ENCODE measurements at places on chromosomes 5 and 9.

GRCh38 chr9:10983251-10983650 lies 370.4 kb upstream of the PTPRD start:
- DNase-seq, result no peak

DNA sequence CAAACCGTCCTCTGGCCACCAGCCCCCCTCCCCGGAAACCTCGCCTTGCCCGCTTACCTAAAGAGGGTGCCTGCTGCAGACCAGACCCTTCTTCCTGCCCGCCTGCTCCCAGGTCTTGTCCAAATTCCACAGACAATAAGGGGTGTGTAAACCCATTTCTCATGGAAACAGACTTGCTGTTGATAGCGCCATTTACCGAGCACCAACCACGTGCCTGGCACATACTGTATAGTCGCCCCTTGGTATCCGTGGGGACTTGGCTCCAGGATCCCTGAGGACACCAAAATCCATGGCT lies 25.1 kb downstream of the CDHR2 start:
- DNase-seq, result no peak

GRCh38 chr9:120854596-120855327 lies 12.0 kb upstream of the PSMD5 start:
- peak; percentile 0 for DNase-seq

DNA sequence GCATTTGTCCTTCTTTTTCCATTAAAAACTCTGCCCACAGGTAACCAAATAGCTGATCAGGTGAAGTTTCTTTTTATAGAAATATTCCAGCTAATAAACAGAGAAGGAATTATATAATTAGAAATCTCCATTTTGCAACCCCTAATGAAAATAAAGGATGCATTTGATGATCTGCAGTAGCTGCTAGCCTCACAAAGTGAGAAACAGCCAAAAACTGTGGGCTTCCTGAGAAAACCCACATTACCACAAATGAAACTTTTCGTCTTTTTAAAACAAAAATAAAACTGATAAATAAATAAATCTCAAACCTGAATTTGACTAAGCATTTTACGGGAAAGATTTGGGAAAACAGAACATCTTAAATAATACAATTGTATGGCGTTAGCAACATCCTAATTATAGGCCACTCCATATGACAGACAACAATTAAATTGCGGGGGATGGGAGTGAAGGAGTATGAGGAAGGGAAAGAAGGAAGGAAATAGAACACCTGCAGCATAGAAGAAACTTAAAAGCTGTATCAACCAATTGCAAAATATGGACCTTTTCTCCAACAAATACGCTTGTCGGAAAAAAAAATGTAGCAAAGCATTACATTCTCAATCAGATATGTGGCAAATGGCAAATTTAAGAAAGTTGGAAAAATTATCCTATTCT lies 283.0 kb upstream of the ITGA1 start:
- no peak for DNase-seq

- no peak for DNase-seq
Observed at GRCh38 chr9:101094686-101095085, 66.2 kb downstream of the PLPPR1 start.

DNA sequence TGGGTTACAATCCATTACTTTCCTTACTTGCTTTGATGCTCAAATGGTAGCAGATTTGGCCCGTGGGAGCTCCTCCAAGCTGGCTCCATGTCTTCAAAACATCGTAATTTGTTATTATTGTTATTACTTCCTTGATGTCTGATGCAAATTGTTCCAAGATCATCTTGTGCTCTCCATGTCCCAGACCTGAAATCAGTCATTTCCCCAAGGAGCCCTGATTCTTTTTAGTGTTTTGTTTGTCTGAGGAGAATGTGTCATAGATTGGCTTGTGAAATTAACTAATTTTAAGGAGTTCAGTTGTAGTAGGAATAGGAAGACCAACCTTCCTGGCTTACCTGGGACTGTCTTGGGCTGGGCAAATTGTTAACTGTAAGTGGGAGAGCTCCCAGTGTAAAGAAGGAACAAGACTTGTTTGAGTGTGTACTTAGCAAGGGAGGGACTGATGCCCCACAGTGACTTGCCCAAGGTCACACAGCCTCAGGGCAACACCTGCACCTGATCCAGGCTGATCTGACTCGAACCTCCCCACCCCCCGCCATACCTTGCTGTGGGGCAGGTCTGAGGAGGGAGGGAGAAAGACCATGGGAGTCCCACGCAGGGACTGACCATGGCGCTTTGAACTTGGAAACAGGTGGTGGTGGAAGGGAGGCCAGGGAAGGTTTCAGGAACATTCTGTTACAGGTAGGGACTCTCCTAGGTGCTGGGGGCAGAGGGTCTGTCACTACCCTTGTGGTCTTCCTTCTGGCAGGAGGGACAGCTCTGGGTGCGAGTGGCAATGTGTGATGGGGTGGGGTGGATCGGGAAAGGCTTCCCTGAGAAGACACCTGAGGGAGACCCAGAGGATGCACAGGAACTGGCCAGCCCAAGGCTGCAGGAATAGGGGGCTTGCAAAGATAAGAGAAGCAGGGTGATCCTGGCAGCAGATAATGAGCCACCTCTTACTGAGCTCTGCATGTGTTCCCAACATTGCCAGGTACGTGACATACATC lies 2.7 kb upstream of the BICD2 start:
- no peak for DNase-seq

GRCh38 chr5:88487066-88487465 lies 218.4 kb upstream of the TMEM161B start:
- DNase-seq, result no peak

DNA sequence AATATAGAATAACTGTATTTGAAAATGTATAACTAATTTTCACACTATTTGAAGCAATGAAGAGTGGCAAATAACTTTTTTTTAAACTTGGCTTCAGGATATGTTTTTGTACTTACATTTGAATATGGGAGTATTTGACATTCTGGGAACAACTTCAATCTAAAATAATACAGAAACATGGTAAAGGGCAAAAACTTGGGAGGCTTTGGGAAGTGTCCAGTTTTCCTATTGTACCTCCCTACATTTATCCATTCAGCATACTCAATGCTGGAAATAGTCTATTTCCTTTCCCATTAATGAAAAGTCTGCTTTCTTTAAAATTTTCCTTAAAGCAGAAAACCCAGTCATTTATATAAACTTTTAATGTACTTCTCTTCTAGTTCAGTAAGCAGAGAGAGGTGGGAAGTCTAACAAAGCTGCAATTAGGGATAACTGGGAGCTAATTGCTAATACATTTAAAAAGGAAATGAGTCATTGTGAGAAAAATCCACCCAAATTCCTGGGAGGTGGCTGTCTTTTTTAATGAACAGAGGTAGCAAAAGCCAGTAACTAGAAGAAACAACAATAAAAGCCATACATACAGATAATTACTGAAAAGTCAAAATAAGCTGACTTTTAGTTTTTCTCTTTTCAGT lies 128.8 kb downstream of the FBN2 start:
- DNase-seq, result peak; percentile 64

GRCh38 chr5:9148242-9148641 lies 397.6 kb downstream of the SEMA5A start:
- DNase-seq, result no peak

- DNase-seq, result no peak
Observed at GRCh38 chr5:158911693-158912363, 187.9 kb downstream of the EBF1 start.

- no peak for DNase-seq
Observed at GRCh38 chr9:70517926-70518610, 103.6 kb upstream of the KLF9 start.

DNA sequence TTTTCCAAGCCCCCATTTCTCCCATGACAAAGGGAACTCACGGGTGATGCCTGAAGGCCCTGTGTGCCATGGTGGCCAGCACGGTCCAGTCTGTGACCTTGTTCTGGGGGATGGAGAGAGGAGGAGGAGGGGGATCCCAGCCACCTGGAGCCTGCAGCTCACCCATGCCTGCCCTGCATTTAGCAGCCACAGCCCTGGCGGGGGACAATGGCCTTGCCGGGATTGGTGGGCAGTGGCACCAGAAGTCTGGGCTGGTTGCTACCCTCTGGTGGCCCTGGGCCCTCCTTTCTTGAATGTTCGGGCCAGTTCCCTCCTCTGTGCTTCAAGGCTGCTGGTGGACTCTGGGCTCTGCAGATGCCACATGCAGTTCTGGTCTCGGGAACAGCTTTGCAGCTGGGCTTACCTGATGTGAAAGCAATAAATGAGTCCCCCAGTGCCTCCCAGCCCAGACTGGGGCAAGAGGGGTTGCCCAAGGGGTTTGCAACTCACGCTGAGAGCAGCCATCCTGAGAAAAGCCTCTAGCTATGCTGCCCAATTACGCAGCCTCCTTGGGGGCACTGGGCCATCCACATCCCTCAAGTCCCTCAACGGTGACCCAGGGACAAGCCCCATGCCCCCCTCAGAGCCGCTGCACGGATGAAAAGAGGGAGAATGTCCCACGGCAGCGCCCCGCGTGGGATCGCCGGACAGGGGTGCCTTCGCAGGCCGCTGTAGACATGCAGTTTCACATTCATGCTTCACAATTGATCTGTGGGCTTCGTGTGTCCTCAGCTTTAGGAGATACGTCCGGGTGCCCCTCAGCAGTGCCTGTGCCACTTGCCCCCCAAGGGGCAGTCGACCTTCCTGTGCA lies 49.2 kb upstream of the FCN1 start:
- no peak for DNase-seq

DNA sequence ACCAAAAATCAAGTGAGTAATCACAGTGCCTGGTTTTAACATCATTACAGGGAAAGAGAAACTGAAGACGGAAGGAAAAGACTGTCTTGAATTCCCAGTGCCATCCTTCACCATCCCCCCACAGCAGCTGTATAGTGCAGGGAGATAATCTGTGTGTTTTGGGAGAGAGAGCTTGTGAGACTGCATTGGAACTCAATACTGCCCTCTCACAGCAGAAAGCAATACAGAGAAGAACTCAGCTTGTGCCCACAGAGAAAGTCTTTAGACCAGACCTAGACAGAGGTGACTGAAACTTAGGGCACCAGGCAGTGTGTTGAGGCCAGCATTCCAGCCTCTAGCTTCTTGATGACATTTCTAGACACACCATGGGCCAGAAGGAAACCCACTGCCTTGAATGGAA lies 754.7 kb upstream of the CDH6 start:
- DNase-seq, result no peak

DNA sequence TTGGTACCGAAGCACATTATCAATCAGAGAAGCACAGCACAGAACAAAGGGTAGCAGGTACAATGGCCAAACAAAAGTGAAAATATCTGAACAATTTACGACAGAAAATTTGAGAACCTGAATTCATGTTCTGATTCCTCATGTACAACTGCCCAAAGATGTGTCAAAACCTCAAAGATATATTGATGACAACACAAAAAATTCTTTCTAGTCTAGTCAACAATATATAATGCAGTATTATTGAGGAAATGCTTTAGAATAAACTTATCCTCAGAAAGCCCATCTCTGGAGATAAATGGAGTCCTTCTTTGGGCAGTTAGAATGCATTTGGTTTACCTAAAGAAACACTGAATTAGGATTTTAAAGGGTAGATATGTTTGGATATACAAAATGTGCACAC lies 6.8 kb upstream of the SMARCA2 start:
- no peak for DNase-seq

GRCh38 chr5:140109759-140110645 lies 3.9 kb upstream of the PURA start:
- peak; percentile 10 for DNase-seq

DNA sequence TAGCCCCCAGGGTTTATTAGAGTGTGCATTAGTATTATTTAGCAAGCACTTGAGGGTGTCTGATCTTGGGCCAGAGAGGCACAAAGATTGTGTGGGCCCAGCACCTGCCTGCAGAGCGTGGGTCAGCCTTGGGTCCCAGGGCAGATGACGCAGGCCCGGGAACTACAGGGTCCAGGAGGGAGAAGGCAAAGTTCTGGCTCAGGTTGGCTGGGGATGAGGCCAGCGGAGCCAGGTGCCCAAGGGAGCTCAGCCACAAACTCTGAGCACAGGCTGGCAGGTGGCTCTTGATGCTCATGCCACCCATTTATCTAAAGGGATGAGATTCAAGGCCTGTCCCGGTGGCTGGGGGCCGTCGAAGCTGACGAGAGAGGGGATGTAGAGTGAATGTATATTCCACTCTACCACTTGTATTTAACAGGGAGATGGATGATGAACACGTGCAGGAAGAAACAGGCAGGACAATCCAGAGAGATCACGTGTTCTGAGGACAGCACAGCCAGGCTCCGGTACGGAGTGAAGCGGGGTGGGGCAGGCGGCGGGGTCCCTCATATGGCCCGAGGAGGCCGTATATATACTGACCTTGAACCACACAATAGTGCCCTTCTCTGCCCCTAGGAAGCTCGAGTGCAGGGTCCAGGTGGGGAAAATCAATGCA lies 818 bp upstream of the OBP2A start:
- no peak for DNase-seq

DNA sequence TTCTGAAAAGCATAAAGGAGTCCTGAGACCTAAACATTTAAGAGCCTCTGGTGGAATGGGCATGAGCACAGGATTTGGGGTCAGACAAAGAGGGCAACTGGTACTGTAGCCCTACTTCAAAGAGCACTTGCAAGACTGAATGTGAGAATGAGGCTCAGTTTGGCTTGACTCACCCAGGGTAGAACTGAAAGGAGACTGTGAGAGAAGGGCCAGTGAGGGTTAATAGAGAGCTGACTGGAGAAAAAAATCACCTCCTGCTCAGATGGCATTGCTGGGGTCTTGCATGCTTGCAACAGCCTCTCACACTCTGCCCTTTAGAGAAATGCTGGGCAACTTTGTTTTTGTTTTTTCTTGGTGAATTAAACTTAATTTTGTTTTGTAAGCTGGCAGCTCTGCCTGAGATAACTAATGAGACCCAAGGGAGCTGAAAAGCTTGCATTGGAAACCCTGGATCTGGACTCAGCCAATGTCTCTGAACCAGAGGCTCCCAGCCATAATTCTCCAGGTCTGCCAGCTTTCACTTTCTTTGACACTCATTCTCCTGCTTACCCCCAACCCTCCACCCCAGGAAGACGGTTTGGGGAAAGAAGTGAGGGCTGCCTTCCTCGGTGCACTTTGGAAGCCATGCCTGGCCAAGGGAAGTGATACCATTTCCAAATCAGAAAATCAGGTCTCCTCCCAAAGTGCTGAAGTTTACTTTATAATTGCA lies 161.1 kb upstream of the PANK3 start:
- DNase-seq, result no peak

- DNase-seq, result no peak
Observed at GRCh38 chr9:108086624-108087023, 597.1 kb upstream of the KLF4 start.

- DNase-seq, result peak; percentile 44
Observed at GRCh38 chr5:143402017-143402552, 1.4 kb downstream of the NR3C1 start.

All from muscle of leg (tissue), 16 donors.